ENCODE measurements at places on chromosomes 6 and 20.

- no peak for DNase-seq
Observed at GRCh38 chr20:45704969-45705637, at the start of gene WFDC10B. Gene WFDC10B, minus strand, starts transcription at chr20:45705019. Its CDS starts 19,027 bp downstream, at chr20:45685992.

DNA sequence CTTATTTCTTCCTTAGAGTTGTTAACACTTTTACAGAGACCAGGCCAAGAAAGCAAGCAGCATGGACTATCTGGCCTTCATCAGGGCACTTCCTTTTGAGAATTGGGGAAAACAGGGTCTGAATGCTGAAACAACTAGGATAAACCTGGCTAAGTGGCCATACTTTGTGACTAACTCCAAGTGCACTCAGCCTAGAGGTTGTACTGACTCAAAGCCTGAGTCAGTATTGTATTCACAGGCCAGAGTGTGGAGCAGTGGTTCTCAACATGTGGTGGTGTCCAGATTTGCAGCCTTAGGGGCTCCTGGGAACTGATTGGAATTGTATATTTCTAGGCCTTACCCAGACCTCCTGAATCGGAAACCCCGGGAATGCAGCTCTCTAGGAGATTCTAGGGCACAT is 20.1 kb downstream of the SEC23B start:
- DNase-seq: no peak

DNA sequence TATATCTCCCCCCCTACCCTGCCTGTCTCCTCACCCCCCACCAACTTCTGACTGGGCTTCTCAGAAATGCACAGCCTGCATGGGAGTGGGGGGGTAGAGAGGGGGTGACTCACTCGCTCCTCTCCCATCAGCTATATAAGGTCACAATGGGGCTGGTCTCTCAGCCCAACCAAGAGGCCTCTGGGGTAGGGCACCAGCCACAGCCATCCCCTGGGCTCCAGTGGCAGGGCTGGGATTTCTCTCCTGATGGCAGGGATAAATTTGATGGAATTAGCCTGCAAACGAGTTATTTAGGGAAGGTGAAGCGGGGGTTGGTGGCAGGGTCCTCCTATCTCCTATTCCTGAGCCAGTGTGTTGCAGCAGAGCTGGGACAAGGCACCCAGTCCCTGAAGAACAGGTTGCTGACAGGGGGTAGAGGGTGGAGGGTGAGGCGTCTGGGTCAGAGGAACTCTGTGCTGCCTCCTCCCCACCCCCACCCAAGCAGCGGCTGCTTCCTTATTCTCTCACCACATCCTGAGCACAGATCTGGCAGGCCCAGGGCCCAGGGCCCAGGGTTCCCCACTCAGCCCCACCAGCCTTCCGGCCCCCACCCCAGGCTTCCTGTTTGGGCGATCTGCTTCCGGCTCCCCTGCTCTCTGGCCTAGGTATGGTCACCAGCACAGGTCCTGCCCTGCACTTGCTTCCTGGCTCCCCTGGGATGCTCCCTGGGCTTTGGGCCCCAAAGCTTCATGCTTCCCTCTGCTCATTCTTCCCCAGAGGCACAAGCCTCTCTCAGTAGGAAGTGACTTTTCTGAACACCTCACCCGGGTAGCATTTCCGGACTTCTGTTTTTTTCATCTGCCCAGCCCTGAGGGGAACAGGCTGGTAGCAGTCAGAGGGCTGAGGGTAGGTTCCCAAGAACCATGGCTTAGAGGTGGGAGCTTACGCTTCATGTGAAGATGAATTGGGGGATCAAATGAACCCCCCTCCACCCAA is 4.0 kb downstream of the PPP1R18 start:
- DNase-seq: peak; percentile 92

- no peak for DNase-seq
Observed at GRCh38 chr6:86087954-86088353, 445.3 kb upstream of the SYNCRIP start.

GRCh38 chr6:142893088-142893487 is 51.9 kb downstream of the HIVEP2 start:
- DNase-seq: no peak

- DNase-seq: no peak
Observed at GRCh38 chr20:63653974-63654668, 897 bp upstream of the STMN3 start.

- DNase-seq: peak; percentile 52
Observed at GRCh38 chr6:144482142-144482541, 197.0 kb downstream of the UTRN start.

DNA sequence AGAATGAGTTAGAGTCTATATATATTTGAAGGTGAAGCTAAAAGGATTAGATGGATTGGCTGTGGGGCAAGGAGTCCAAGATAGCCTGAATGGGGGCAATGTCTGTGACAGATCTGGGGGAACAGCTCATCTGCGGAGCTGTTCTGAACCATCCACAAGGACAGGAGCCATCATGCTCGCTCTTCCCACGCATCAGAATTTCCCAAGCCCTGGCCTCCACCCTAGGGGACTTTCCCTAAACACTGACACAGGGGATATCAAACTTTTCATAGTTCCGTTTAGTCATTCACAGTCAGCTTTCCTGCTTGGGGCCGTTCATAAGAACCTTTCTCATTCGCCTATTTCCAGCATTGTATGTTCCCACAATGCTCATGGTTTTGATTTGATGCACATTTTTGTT is 37.6 kb upstream of the CCN6 start:
- no peak for DNase-seq

- DNase-seq: no peak
Observed at GRCh38 chr20:10067321-10067720, 32.5 kb downstream of the ANKEF1 start.

GRCh38 chr6:71977884-71978283 is 91.5 kb downstream of the RIMS1 start:
- no peak for DNase-seq

DNA sequence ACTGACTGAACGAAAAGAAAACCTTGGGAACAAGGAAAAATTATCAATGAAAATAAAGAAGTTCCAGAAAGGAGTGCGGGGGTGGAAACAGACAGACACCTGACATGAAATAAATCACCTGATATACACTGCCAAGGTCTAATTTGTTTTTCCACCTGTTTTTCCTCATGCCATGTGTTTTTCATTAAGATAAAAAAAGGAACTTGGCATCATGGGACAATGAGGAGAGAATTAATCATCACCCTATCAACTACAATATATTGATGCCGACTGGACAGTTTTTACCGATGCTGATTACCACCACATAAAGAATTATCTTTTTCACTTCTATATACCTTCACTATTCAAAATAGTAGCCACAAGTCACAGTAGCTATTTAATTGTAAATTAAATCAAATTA is 233.2 kb downstream of the ARHGAP18 start:
- DNase-seq: no peak

- no peak for DNase-seq
Observed at GRCh38 chr6:125814481-125814880, 23.7 kb downstream of the NCOA7 start.

GRCh38 chr6:14361297-14361696 is 243.7 kb downstream of the CD83 start:
- no peak for DNase-seq

DNA sequence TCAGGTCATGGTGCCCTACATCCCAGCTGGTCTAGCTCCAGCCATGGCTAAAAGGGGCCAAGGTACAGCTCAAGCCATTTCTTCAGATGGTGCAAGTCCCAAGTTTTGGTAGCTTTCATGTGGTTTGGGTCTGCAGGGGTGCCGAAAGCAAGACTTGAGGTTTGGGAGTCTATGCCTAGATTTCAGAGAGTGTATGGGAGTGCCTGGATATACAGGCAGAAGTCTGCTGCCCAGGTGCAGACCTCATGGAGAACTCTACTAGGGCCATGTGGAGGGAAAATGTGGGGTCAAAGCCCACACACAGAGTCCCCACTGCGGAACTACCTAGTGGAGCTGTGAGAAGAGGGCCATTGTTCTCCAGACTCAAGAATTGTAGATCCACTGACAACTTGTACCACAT is 1000.9 kb upstream of the ADGRB3 start:
- no peak for DNase-seq

DNA sequence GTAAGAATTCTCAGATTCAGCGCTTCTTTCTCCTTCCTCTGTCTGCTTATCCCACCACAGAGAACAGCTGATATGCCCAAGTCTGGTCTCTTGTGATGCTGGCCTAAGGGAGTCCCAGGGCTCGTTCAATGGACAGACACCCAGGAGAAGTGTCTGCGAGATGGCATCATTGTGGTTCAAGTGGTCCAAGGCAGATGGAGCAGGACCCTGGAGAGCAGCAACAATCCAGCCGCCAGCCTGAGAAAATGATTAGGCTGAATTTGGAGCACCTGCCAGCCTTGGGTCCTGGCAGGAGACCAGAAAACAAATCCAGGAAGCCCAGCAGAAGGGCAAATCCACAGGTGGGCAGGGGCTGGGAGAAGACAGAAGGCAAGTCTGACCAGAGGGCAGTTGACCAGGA is 145.8 kb downstream of the PTPRT start:
- no peak for DNase-seq

GRCh38 chr6:99458319-99458718 is 33.2 kb upstream of the PNISR start:
- DNase-seq: no peak

DNA sequence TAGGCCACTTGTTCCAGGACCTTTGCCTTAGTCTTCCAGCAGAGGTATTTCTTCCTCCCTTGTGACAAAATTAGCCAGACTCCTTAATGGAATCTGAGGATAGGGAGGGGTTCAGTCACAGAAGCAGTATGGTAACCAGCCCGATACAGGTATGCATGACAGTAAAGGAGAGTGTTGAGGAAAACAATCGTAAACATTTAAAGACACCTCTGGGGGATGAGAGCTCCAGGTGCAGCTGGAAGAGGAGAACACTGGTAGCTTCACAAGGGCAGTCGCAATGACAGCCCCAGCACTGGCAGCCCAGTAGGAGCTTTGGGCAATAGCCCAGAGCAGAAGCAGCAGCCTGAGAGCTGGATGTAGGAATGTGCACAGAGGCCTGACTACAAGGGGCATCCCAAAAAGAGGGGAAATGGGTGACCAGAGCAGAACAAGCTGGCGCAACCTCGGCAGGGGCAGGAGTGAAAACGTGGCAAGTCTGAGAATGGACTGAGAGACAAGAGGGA is 344.9 kb upstream of the JAG1 start:
- DNase-seq: no peak

- DNase-seq: no peak
Observed at GRCh38 chr6:75421316-75422023, 72.1 kb downstream of the FILIP1 start.

DNA sequence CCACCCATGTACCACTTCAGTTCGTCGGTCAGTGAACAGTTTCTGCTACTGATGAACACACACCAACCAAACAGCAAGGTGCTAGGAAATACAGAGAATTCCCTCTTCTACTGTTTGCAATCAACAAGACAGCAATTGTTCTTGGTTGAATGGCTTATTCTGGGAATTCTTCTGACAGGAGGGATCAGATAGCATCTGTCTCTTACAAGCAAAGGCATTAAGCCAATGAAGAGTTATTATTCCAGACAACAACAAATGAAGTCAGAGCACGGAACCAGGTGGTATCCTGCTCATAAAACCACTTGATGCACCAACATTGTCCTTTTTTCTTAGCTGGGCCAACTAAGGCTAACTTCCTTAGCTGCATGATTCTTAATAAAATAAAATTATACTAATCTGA is 37.8 kb downstream of the PTPRK start:
- DNase-seq: no peak

DNA sequence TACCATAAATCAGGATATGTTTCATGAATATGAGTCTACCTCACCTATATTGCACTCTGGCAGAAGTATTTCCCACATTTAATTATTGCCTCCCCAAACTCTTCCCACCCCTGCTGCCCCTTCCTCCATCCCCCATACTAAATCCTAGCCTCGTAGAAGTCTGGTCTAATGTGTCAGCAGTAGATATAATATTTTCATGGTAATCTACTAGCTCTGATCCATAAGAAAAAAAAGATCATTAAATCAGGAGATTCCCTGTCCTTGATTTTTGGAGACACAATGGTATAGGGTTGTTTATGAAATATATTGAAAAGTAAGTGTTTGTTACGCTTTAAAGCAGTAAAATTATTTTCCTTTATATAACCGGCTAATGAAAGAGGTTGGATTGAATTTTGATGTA is 6.4 kb downstream of the EDN1 start:
- DNase-seq: no peak
